ENCODE measurements at places on chromosomes 11 and 22.

DNA sequence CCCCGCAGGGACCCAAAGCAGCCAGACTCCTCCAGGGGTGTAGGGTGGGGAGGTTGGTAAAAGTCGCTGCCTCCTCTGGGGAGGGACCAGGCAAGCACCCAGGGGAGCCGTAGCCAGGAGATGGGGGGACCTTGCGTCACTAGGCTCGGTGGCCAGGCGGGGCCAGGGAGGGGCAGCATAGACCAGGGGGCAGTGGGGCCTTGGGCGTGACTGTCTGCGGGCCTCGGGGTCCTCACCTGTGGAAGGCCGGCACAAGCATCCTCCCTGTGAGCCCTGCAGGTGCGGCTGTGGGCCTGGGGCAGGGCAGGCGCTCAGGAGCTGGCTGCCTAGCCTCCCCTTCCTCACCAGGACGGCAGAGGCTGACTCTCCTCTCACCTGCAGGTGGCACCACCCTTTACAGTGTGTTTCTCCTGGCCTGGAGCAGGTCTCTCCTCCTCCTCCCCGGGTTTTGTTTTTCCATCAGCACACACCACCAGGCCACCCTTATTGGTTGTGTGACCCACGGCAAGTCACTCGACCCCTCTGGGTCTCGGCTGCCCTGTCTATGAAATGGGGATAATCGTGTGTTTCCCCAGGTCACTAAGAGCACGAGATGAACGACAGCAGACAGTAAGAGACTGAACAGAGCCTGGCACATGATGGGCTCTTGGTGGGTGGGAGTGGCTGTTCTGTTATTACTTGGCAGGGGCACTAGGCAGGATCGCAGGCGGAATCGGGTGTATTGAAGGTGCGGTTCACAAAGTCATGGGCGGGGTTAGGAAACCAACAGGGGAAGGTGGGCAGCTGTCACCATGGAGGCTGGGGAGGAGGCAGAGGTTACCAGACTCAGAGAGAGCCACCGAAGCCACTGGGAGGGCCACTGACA, 52.7 kb downstream of the FLRT1 start:
- no peak for DNase-seq

- no peak for DNase-seq
Measured at GRCh38 chr11:2576111-2576510, 123.7 kb downstream of the KCNQ1OT1 start.

DNA sequence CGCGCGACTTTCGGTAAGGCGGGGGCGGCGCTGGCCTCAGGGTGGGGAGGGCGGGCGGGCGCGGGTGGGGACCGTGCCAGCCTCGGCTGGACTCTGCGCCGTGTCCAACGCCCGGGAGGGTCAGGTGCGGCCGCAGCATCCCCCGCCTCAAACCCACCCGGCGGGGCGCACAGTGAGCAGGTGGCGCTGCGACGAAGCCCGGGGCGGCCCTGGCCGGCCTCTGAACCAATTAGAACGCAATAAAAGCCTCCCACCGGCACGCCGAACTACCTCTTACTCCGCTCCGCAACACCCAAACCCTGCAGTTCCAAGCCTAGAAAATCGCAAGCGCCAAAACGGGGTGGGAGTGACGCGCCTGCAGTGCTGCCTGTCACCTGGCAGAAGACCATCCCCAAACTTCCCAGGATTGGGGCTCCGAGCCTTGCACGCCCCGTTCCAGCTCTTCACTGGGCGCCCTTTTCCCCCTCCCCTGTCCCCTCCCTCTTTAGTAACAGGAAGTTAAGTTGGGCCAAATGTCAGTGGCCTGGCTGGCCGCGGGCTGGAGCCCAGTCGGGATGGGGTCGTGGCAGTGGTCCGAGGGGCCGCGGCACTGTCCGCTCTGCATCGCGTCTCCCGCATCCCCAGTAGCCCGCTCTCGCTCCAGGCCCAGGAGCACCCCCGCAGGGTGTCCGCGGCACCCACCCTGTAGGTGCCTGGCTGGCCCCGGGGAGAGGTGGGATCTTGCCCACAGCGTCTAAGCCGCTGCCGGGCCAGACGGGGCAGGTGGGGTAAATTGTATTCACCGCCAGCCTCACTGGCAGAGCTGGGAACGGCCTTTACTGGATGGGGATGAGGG, 541 bp downstream of the MICAL2 start:
- peak; percentile 31 for DNase-seq

DNA sequence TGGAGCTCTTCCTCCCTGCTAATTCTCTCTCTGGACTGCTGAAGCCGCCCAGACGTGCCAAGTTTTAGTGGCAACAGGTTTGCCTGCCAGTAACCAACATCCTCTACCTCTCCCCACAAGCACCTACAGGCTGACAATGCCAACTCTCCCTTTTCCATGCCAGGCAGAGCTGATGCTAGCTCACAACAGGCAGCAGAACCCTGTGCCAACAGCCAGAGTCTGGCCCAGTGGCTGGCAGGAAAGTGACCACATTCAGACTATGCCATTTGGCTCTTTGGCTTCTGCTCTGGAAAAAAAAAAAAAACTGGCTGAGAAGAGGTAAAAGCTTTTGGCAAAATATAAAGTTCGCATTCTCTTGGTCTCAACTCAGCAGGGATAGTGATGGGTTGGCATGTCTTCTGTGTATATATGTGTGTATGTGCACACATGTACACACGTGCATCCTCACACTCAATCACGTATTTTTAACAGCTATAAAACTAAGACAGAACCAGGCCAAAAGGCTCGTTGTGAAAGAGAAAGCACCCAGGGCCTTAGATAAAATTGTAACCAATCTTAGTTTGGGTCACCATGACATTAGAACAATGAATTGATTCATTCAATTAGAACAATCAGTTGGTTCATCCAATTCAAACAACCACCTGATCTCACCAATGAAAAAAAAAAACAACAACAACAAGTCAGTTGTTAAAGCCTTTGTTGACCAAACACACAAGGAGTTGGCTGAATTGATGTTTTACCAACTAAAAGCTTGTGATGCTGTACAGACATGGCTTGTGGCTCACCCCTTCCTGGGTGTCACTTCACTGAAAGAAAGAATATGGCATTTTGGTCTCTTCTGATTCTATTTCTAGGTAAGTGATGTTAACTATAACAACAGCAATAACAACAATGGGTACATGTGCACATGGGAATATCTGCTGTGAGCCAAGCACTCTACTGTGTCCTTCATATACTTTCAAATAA, 48.6 kb downstream of the TRIM29 start:
- no peak for DNase-seq

DNA sequence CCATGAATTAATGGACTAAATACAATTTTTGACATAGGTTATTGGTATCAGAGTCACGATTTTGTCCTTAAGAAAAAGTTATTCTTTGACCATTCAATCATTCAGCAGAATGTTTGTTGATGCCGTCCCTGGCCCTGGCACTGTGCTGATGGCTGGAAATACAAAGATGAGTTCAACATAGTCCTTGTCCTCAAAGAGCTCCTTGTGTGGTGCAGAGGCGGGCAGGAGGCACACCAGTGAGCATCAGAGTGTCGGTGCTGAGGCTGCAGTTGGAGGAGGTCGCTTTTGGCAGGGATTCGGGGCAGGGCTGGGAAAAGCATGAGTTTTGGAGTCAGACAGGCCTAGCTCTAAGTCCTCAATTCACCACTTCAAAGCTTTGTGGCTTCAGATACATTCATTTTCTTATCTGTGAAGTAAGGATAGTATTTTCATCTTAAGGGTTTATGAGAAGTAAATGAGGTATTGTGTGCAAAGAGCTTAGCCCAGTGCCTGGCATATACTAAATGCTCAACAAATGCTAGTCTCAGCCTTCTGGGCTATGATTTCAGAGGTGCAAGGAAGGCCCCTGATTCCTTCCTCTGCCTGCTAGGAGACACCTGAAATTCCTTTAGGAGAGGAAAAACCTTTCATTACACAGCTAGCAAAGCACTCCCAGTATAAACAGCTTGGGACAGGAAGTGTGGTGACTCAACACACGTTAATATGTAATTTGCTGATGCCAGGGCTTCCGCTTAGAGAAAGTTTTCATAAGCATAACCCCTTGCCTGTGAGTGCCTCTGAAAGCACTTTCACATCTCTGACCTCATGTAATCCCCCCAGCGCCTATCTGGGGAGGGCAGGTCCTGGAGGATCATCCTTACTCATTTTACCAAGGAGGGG, 113.8 kb downstream of the NECTIN1 start:
- no peak for DNase-seq

DNA sequence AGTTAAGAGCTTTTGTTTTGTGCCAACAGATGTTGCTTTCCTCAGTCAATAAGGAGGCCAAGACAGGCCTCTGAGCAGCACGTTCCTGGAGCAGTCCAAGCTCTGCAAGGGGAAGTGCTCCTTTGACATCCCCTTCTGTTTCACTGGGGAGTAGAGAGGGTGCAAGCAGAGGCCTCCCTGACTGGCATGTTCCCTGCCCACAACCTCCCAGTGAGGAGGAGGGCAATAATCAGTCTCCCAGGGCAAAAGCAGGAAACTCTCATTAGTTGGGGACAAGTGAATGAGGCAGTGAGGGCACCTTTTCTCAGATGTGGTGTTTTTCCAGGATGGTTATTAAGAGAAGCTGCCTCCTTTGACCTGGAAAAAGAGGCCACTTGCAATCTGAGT, 79.5 kb upstream of the ZBED5 start:
- no peak for DNase-seq

- no peak for DNase-seq
Measured at GRCh38 chr11:37087650-37088572, 489.9 kb upstream of the RAG2 start.

GRCh38 chr11:66277471-66278362, at the start of gene CNIH2:
CNIH2 (plus strand) TSS chr11:66278175; CDS start chr11:66278457, 282 bp downstream.
- DNase-seq: no peak

- DNase-seq: no peak
Measured at GRCh38 chr22:25908755-25909154, 166.8 kb downstream of the MYO18B start.

- DNase-seq: no peak
Measured at GRCh38 chr11:12671370-12671769, 2.9 kb upstream of the TEAD1 start.

GRCh38 chr11:14082338-14082737, 119.8 kb downstream of the SPON1 start:
- no peak for DNase-seq
